Lung (tissue), 17 donors: ENCODE measurements at places on chromosomes 6 and 20. TPM values are rescaled to one million over a fixed set of nuclear protein-coding genes. Genes with fewer than 3 reads are reported as not detected.

Gene ACTL10
- 3.4 TPM for total RNA-seq

Gene TREML1
- 1.2 TPM for total RNA-seq

Gene TXLNB
- 2.8 TPM for total RNA-seq

Gene MATN4
- total RNA-seq, result 0.49 TPM

Gene PAX1
- not detected for total RNA-seq

Gene RBPJL
- total RNA-seq, result 0.12 TPM

Gene TCF19
- 5.4 TPM for total RNA-seq

Gene CALHM6
- 6.0 TPM for total RNA-seq

Gene LSM2
- 39.4 TPM for total RNA-seq

Gene ISM1
- total RNA-seq, result 3.4 TPM

Gene GMPR
- total RNA-seq, result 8.6 TPM

Gene ZNF451
- total RNA-seq, result 133 TPM

Gene C6orf58
- total RNA-seq, result not detected

Gene ZSWIM3
- 5.2 TPM for total RNA-seq

Gene SLC17A9
- total RNA-seq, result 2.4 TPM

Gene FAM162B
- total RNA-seq, result 4.7 TPM

Gene C6orf141
- total RNA-seq, result 4.0 TPM

Gene ECT2L
- total RNA-seq, result 15.3 TPM

Gene SIRPB2
- 4.7 TPM for total RNA-seq
